ENCODE measurements at places on chromosomes 7 and 10.

DNA sequence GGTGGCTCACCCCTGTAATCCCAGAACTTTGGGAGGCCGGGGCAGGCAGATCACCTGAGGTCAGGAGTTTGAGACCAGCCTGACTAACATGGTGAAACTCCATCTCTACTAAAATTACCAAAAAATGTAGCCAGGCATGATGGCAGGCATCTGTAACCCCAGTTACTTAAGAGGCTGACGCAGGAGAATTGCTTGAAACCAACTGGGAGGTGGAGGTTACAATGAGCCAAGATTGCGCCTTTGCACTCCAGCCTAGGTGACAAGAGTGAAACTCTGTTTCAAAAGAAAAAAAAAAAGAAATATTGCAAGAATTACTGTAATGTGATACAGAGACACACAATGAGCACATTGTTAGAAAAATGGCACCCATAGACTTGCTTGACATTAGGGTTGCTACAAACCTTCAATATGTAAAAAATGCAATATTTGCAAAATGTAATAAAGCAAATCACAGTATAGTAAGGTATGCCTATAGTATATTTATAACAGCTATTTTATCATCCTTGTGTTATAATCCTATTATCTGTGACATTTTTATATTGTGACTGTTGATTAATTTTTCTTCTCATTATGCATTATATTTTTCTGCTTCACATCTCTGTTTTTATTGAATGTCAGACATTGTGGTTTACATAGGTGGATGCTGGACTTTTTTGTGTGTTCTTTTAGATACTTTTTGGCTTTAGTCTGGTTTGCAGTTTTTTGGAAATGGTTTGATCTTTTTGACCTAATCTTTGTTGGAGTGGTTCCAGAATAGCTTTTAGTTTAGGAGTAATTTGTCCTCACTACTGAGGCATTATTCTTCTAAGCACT is 55.4 kb upstream of the HELLS start:
- no peak for DNase-seq

DNA sequence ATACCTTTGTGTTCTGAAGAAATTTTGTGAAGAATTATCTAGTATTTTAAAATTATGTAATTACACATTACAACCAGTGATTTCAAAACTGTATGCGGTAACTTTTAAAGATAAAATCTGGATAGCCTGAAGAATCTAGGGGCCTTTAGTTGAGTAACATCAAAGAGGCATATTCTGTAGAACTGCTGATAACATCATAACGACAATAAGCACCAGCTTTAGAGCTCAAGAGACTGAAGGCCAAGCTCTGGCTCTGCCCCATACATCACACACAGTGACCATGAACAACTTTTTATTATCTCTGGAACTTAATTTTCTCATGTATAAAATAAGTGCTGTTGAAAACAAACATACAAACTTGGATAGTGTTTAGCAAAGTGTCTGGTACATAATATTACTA is 121.1 kb upstream of the RHOBTB1 start:
- no peak for DNase-seq

- DNase-seq = no peak
These were observed 52.2 kb downstream of the CPEB3 start for GRCh38 chr10:92238586-92239098.

- DNase-seq = no peak
These were observed 161.4 kb downstream of the GFRA1 start for GRCh38 chr10:116111483-116112095.

GRCh38 chr7:8128449-8129317 is 133.3 kb downstream of the ICA1 start:
- DNase-seq = no peak

DNA sequence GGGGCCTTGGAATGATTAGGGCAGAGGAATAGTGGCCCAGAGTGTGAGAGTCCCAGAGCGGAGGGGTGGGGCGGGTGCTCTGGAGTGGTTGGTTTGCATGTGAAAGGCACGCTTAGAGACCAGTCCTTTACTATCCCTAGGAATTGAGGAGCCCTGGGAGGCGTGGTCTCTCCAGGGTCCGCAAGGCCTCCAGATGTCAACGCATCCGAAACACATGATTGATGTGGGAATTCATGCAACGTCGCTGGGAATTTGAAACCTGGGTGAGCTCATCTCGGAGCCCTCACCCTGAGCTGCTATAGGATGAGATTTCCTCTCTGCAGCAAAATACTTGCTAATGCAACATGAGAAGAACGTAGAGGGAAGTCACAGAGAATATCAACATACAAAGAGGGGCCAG is 51.2 kb downstream of the NPTX2 start:
- DNase-seq = no peak

- no peak for DNase-seq
These were observed 3.6 kb downstream of the CREB3L2 start for GRCh38 chr7:137998250-137998649.

- no peak for DNase-seq
These were observed 315.3 kb downstream of the FGFR2 start for GRCh38 chr10:121282797-121283515.

- no peak for DNase-seq
These were observed 126.9 kb downstream of the VIPR2 start for GRCh38 chr7:159017741-159018140.

GRCh38 chr10:71713135-71714030 is 6.2 kb downstream of the C10orf105 start:
- DNase-seq = peak; percentile 49

GRCh38 chr7:156058248-156058647 is 246.0 kb upstream of the SHH start:
- no peak for DNase-seq

GRCh38 chr10:33459602-33460001 is 125.1 kb upstream of the NRP1 start:
- no peak for DNase-seq

DNA sequence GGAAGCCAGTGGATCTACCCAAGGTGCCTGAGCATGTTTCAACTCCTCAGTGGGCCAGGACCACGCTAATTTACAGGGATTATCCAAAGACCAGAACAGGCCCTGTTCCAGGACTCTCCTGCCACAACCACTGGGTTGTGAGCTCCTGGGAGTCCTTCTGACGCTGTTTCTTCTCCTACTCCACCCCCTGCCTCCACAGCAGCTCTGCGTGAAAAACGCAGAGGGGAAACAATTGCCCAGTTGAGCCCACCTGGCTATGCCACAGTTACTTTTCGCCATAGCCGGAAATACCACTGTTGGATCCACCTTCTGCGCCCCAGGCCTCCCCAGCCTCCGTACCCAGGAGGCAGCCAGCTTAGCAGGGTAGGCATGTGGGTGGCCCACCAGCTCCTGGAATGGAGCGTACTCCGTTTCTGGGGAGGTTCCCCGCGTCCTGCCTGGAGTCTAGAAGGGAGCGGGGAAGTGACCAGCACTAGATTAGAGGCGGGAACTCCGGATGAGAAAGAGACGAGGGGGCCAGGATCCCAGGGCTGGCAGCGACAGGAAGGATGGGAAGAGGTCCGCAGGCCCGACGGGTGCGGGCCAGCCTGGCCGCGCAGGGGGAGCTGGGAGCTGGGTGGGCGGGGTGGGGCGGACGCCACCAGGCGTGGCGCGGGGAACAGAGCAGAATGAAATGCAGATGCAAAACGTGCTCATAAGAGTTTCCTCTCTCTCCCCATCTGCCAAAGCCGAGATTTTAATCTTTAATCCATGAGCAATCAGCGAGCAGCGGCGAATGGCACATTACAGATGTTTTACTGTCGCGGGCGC is 32.1 kb upstream of the PAX2 start:
- DNase-seq = no peak

DNA sequence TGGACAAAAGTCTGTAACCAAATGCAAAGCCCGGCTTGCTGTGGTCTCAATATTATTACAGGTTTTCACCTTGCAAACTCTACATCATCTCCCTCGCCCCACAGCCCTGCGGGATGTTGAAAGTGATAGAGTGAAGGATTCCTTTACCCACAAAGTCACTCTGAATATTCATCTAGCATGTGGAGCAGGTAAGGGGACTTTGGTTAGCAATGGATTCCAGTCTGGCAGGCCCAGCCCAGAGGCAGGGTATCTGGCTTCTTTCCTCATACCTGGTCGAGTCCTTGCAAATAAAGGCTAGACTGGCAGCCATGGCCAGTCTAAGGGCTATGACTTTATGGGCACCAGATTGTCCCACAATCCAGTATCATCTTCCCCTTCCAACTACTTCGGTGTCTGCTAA is 3.2 kb downstream of the TAS2R40 start:
- DNase-seq = no peak

DNA sequence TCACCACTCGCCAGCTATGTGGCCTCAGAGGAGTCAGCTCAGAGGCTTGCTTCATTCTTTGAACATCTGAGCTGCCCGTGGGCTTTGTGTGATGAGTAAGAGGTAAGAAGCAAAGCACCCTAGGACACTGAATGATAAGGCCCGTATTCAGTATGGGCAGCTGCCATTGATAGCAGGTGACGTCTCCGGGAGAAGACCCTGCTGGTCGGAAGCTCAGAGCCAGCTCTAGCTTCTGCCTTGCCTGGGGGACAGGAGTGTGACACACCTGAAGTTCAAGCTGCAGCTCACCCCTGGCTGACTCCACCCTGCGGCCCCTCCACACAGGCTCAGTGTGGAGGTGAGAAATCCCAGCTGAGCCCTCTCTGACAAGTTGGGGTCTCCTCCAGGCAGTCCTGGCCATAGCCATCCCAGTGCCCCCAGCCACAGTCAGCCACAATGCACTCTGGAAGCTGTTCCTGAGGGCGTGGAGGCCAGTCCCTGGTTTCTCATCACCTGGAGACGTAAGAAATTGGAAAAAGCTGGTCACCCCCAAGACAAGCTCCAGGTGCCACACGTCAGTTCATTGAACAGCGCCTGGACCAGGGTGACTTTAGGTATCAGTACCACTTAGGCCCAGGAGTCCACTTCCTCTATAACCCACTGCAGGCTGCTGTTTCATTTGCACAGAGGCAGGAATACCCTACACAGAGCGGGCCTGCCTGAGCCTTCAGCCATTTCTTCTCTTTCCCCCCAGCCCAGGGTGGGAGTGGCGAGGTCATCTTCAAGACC is 164.9 kb upstream of the RHEB start:
- no peak for DNase-seq

DNA sequence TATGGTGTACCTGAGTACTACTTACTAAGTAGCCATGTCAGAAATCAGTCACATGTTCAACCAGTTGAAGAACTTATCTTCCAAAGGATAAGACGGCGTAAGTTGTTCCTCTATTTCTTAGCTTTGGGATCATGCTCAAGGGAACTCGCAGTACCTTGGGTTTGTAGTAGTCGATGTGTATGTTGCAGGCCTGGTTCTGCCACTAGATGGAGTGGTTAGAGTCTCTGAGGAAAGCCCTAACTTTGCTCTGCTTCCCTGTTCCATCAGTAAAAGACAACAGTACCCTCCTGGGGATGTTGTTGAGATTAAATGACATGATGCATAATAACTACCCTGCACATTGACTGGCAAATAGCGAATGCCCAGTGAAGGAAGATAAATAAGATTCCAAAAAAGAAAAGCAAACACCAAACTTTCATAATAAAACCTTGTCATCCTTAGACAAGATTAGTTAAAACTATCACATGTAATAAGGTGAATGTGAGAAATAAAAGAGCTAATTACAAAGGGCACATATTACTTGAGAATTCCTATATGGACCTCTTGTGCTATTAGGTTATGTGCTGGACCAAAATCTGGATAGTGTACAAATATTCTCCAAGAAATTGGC is 165.9 kb downstream of the ABCA13 start:
- no peak for DNase-seq

DNA sequence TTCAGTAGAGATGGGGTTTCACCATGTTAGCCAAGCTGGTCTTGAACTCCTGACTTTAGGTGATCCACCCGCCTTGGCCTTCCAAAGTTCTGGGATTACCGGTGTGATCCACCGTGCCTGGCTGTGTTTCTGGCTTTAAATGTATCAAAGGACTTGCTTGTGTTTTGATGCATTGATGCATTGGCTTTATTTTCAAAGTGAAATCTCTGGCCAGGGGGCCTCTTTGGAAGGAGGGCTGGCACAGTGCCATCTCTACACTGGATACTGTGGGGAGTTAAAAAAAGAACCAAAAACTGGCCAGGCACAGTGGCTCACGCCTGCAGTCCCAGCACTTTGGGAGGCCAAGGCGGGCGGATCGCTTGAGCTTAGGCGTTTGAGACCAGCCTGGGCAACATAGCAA is 16.0 kb downstream of the MNX1 start:
- DNase-seq = no peak

DNA sequence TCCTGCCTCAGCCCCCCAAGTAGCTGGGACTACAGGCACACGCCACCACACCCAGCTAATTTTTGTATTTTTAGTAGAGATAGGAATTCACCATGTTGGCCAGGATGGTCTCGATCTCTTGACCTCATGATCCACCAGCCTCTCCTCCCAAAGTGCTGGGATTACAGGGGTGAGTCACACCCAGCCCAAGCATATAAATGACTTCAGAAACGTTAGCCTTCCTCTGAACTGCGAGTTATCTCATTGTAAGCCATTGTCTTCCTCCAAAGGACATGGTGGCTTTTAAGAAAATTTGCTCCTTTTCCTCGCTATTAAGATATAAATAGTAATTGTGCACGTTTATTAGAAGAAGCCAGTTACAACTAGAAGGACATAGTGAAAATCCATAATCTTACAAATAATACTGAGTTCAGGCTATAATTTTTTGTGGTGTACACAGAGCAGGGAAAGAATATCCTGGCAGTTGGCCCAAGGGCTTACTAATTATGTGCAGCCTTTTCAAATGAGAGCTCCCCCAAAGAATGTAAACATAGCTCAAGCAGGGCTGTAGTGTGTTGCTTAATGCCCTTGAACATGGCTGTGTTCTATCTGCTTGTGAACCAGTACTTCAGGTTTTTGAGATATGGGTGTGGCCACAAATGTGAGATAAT is 495.8 kb downstream of the PARD3 start:
- DNase-seq = no peak

DNA sequence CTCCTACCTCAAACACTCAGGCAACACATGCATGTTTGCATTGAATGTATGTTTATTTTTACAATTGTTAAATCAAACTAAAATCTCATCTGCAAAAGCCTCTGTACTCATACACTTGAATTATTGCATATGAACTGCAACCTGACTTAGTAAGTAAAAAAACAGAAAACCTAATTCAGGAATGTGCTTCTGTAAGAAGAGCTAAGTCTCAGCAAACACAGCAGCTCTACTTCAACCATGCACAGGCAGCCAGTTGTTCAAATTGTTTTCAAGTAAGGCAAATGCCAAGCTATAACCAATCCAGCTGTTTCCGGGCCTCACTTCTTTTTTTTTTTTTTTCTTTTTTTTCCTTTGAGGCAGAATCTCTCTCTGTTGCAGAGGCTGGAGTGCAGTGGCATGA is 93.5 kb upstream of the MALRD1 start:
- DNase-seq = no peak

- DNase-seq = no peak
These were observed 17.5 kb upstream of the C10orf71 start for GRCh38 chr10:49281461-49281860.

DNA sequence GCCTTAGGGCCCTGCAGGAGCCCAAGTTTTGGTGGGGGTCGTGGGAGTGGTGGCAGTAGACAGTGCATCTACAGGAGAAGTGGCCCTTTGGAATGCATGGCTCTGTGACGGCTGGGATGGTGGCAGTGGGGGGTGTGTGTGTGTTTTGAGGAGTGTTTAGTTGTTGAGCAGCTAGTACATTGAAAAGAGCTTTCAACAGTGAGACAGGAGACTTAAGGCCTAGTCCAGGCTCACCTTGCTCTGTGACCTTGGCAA is 27.1 kb downstream of the ZNF775 start:
- DNase-seq = no peak

GRCh38 chr7:101934618-101935017 is 117.2 kb downstream of the CUX1 start:
- DNase-seq = no peak

GRCh38 chr7:16661924-16662323 is 15.9 kb downstream of the BZW2 start:
- no peak for DNase-seq

Measured in bone marrow (tissue), 2 donors.